ENCODE measurements at places on chromosomes 5 and 9.

- DNase-seq: no peak
Measured at GRCh38 chr9:18480662-18481093, 6.7 kb downstream of the ADAMTSL1 start.

GRCh38 chr5:80246995-80247729 lies 8.7 kb downstream of the SERINC5 start:
- DNase-seq: no peak

DNA sequence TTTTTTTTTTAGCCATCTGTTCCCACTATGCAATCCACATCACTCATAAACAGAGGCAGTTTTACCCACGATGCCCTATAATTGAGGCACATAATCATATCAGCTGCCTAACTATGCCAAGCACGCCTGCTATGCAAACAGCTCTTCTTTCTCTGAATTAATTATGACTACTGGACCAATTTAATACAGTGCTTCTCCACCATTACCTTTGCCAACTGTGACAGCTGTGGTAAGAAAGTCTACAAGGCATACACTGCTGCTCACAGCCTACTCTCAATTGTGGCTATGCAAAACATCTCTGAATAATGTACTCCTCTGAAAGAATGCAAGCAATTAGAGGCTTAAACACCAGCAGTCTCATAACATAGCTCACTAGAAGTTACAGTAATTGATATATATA lies 97.1 kb downstream of the DTWD2 start:
- no peak for DNase-seq

DNA sequence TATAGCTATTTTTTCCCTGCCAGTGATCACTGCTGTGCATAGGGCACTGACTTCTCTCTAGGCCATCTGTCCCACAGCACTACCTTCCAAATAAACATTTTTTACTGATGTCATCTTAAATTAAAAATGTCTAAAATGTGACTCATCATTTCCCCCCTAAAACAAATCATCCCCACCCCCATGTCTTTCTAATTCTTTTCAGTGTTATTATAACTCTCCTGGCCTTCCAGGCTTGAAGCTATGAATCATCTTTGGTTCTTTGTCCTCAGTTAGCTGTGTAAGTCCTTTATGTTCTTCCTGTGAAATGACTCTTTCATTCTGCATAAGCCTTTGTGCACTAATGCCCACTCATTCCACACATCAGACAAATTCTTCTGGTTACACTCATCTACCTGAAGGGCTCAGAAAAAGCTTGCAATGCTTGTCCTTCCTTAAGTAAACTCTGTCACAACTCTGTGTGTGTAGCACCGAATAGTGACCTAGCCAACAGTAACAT lies 78.1 kb downstream of the CFAP95 start:
- no peak for DNase-seq
